ENCODE measurements at places on chromosomes 11 and 22.

GRCh38 chr11:77821349-77821851, 456 bp downstream of the AAMDC start:
- no peak for DNase-seq

DNA sequence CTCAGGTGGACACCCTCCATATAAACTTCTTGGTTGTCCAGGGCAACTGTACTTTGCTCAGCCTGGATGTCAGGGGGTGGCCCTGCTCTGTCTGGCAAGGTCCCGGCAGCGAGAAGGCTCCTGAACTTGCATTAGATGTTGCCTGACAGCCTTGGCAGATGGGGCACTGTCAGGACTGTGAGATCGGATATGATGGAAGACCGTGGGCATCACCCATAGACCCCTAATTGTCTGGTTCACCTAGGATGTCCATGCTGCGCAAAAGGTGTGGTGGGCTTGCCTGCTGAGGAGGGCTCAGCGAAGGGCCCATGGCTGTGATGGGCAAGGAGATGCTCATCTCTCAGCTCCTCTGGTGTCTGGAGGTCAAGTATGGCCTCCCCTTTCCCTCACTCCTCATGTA, 62.7 kb downstream of the MYO18B start:
- no peak for DNase-seq

DNA sequence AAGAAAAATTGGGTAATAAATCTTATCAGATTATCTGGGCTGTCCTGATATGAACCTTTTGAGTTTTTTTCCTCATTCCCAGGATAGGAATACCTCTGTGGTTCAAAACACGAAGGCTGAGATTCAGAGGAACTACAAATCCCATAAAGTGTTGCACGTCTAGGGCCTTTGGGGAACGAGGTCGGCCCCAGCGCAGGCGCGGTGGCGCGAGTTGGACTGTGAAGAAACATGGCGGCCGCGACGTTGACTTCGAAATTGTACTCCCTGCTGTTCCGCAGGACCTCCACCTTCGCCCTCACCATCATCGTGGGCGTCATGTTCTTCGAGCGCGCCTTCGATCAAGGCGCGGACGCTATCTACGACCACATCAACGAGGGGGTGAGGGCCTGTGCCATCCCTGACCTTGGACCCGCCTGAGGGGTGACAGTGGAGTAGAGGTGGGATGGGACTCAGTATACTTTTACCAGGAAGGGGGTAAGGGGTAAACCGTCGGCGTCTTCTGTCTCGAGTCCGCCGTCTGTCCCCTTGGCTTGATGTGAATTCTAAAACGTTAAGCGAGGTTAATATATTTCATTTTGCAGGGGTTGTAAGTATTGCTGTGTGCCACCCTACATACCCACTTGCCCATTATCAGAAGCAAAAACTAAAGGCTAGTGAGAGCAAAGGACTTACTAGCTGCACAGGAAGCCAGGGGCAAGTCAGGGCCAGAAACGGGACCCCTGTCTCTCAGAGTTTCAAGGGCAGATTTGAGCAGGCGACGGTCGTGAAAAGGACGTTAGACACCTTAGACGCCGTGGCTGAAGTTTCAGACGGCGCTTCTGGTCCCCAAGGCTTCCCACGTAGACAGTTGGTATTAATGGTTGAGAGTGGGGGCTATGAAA, at the start of gene UQCR10:
Gene UQCR10, plus strand, starts transcription at position 199 of the 881 bp plus-strand sequence. Its CDS starts 30 bp downstream, at position 229.
- DNase-seq = peak; percentile 87

GRCh38 chr11:113409526-113409925, 21.9 kb downstream of the ANKK1 start:
- no peak for DNase-seq

GRCh38 chr11:62127941-62128770, 4.3 kb downstream of the INCENP start:
- DNase-seq = no peak

- no peak for DNase-seq
Observed at GRCh38 chr11:32890843-32891656, 1.6 kb upstream of the QSER1 start.

DNA sequence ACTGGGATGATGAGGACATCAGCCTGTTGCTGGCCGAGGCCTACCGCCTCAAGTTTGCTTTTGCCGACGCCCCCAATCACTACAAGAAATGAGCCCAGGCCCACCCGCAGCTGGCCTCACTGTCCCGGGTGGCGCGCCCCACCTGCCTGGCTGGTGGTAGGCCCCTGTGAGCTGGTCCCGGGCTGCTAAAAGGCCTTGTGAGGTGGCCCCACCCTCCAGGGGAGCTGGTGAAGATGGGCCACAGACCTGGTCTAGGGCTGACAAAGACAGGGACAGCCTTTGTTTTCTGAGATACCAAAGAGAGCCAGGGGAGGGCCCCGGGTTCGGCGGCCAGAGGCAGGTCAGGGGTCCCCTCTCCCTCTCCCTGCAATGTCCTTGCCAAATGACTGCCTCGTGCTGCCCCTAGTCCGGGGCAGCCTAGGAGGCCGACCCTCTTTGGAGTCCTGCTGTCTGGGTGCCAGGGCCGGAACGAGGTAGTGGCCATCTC, 411.1 kb downstream of the TBC1D22A start:
- DNase-seq = no peak

DNA sequence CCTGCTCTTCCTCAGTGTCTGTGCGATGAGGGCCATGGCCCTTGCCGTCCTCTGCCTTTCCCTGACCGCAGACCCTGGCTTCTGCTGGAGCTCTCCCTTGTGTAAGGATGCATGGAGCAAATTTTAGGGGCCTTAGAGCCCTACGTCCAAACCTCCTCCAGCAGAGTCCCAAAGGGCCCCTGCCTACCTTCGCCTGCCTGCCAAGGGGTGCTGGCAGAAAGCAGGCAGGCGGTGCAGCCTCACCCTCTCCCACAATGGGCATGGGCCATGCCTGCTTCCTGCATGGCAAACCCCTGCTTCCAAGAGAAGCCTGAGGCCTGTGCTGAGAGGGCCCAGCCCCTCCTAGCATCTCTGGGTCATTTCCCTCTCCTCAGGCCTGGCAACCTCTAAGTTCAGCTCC, 71.3 kb upstream of the FGF3 start:
- no peak for DNase-seq

DNA sequence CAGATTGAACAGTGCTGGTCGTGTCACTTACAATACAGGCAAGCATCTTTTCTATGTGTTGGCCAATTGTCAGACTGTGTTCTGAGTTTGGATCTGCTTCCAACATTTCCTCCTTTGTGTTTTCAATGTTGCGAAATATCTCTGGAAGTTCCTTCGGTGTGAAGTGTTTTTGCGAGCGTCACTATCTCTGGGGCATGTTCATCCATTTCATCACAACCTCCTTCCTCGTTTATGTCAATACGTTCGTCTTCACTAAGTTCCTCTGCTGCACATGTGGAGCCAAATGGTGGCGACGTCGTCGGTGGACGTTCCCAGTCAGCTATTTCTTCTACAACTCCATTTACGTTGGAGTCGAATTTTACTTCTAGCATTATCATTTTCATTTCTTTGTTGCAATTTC, 100.2 kb upstream of the LMO1 start:
- no peak for DNase-seq

DNA sequence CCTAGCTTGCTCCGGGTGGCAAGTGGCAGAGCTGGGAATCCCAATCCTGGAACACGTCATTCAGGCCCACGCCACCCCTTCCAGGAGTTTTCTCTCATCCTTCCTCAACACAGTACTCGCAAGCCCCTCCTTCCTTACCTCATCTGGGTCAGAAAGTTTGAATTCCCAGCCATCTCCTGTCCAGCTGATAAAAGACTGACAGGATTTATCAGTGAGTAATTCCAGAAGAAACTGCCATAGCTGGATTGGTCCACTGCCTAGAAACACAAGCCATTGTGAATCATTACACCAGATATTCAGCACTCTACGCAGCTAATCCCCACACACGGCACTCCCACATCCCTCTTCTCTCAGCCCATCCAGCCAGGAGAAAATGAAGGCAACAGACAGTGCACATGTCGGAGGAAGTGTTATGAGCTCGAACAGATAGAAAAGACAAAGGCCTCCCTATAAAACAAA, 124.0 kb downstream of the ETS1 start:
- no peak for DNase-seq

DNA sequence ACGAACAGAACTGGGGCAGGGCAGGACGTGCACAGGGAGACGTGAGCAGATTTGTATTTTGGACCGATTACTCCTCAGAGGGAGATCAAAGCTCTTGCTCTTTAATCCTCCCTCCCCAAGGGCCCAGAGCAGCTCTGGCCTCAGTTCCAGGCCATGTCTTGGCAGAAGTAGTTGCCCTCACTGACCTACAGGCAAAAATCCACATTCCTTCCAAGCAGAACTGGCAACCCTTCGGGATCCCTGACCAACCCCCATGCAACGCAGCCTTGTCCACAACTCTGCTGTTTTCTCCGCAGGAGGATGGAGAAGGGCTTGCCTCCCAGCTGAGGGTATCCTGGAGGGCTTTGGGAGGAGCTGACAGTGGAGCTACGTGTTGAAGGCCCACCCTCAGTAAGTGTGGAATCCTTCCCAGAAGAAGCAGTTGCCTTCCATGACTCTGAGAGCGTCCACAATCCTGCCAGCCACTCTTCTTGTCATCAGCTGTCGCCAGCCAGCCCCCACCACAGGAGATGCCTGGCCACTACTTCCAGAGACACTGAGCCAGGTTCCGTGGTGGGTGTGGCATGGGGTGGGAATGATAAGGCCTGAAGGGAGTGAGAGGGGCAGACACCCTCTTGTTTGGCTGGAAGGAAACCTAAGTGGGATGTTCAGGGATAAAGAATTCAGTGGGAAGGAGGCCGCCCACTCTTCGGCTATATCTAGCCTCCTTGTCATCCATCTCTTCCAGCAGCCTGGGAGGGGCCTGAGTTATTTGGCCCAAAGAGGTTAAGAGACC, 68.1 kb downstream of the PDE2A start:
- DNase-seq = no peak

DNA sequence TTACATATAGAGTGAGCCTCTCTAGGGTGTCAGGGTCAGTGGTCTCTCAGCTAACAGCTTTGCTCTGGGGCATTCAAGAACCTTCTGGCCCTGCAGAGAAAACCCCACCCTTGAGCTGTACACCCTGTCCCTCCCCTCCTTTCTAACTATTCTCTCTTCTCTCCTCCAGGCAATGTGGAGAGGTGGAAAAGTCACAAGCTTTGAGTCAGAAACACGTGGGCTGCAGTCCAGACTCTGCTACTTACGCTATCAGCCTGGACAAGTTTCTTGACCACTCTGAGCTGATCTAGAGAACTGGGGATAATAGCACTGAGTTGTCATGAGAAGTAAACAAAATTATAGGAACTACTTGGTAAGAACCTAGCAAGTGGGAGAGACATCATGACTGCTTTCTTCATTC, 10.7 kb upstream of the FAM83F start:
- DNase-seq = no peak

DNA sequence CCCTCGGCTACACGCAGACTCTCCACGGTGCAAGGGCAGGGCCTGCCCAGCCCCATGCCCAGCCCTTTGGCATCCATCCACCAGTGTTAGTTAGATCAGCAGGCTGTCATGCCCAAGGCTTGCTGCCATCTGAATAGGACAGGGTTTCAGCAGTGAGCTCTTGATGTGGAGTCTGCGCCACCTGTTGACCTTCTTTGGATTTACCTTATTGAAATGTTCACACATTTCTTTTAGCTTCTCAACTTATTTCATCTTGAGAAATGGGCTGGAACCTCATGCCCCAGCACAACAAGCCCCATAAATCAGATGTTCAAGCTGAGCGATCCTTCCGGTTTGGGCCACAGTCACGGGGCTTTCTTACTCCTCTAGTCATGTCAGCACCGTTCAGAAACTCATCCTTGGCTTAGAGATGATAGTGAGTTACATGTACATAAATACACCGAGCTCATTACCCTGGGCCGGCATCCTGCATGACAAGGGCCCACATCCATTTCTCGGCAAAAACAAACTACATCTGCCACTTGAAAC, 61.7 kb downstream of the PARVB start:
- no peak for DNase-seq

- DNase-seq = no peak
Observed at GRCh38 chr22:29914991-29915533, 32.1 kb downstream of the MTMR3 start.

Measured in effector CD8-positive, alpha-beta T cell (primary cell).